ENCODE measurements at places on chromosomes 5 and 9.

DNA sequence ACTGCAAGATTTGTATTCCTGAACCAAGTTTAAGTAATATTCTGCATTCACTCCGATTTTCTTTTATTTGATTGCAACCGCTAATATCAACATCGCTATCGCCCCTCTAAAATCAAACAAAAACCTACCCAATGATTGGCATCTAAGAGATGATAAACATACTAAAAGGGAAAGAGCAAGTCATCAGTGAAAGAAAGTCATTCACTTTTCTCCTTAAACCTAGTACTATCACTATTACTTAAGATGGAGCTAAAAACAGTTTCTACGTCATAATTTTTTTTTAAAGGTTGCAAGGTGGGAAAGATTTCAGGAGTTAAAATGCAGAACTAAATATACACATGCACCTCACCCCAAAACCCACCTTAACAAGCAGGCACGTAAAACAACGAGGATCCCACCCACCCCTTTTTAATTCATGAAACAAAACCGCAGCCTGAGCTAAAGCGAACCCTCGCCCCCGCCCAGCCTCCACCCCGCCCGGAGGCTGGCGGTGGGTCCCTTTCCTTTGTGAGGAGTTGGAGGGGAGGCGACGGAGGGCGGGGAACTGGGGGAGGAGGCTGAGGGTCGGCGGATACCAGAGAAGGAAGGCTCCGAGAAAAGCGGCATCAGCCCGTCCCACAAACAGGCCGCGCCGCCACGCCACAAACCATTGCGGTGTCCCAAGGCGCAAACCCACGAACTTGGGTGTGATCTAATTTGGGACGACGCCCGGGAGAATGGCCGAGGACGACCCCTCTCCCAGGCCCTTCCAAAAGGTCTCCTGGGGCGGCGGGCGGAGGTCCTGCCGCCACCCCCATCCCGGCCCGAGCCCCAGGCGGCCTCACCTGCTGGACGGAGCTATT lies 861 bp downstream of the UBQLN1 start:
- peak; percentile 28 for DNase-seq

DNA sequence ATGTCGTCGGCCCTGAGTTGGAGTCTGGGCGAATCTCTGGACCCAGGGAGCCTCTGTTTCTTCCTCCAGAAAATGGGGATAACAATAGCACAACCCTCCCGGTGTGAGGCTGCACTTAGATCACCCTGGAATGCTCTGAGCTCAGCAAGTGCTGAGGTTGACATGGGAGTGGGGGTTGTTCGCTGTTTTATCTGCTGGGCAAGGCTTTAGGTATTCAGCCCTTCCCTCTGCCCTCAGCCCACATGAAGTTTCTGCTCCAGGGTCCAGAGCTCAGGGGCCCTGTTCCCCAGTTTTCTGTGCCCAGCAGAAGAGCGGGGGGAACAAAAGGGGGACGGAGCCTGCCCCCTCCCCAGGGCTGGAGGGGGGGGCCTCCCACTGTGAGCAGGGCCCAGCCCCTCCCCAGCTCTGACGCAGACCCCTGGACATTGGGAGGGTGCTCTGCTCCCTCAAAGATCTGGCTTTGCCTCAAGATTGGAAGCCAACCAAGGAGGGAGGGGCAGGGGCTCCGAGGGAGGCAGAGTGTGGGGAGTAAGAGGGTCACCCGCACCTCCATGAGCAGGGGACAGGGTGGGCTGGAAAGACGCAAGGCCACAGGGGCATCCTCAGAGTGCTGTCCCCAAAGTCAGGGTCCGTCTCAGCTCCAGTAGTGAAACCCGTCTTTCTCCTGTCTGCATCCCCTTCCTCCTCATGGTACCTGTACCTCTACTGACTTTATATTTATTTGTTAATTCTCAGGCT lies 215.6 kb downstream of the C9orf50 start:
- DNase-seq: no peak

DNA sequence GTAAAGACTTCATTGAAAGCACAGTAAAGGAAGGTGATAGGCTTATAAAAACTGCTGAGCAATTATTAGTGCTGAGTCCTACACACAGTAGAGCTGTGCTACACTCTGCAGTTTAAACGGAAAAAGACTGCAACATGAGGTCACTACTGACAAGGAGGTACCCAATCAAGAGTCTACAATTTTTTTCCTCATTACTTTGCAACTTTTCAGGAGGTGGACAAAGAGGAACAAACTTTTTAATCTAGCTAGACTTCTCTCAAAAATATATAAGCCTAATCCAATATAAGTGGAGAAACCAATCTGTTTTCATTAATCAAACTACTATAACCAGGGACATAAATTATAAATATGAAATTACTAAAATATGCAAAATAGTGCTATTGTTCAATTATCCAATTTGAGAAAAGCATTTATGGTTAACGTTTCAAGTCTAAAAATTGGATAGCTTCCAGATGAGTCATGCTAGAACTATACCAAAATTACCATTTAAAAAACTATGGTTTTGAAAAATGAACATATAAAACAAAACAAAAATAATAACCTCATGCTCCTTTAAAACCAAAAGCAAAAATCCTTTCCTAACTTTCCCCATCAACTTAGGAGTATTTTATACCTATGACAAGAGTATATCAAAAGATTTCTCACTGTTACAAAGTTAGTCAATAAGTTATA lies 37.7 kb downstream of the FAM13B start:
- DNase-seq: no peak

DNA sequence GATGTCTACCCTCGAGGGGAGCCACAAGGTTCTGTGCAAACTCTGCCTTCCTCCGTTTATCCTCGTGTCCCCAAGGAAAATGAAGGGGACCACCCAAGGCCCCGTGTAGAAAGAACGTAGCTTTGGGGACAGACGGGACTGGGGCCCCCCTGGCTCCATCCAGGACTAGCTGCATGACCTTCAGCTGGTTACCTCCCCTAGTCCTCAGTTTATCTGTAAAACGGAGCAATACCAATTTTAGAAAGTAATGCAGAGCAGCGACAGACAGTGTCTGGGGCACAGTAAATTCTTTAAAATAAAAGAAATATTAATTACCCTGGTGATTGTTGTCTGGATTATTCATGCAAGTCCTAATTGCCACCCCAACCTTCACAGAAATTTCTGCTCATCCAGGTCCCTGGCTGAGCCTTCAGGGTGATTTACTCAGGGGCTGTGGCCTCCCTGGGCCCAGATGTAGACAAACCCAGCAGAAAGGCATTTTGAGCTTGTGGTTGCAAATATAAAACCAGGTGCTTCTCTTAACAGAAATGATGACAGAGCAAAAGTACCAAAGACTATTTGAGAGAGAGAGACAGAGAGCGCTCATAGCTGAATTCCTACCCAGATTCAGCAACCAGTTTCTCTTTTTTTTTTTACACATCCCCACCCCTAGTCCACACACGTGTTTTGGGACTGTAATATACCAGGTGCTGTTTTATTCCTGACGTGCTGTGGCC lies 155.1 kb upstream of the SMIM23 start:
- DNase-seq: no peak

DNA sequence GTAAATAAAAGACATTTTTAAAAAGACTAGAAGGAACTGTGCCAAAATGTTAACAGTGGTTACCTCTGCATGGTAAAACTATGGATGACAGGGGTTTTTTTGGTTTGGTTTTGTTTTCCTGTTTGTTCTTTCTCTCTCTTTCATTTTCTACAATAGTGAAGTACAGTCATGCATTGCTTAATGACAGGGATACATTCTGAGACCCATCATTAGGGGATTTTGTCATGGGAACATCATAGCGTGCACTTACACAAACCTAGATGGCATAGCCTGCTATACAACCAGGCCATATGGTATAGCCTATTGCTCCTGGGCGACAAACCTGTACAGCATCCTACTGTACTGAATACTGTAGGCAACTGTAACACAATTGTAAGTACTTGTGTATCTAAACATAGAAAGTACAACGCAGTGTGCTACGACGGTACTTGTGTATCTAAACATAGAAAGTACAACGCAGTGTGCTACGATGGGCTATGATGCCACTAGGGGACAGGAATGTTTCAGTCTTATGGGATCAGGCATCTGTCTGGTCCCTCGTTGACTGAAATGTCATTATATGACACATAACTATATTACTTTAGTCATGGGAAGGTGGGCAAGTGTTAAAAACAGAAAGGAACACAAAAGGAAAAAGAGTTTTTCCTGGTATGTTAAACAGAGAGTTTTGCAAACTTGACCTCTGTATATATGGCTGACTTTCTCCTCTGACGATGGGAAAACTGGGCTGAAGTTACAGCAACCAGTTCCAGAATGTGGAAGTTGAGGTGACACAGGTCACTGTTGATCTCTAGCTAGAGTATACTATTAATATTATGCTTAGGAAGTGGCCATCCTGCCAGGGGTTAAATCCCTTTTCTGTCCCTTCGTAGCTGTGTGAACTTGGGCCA lies 7.4 kb upstream of the ADAM19 start:
- no peak for DNase-seq

GRCh38 chr9:81455462-81456219 lies 233.7 kb downstream of the TLE1 start:
- DNase-seq: no peak

DNA sequence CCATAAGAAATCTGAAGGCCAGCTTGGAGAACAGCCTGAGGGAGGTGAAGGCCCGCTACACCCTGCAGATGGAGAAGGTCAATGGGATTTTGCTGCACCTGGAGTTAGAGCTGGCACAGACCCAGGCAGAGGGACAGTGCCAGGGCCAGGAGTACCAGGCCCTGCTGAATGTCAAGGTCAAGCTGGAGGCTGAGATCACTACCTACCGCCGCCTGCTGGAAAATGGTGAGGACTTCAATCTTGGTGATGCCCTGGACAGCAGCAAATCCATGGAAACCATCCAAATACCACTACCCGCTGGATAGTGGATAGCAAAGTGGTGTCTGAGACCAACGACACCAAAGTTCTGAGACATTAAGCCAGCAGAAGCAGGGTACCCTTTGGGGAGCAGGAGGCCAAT lies 100.5 kb upstream of the MAN2A1 start:
- DNase-seq: no peak

DNA sequence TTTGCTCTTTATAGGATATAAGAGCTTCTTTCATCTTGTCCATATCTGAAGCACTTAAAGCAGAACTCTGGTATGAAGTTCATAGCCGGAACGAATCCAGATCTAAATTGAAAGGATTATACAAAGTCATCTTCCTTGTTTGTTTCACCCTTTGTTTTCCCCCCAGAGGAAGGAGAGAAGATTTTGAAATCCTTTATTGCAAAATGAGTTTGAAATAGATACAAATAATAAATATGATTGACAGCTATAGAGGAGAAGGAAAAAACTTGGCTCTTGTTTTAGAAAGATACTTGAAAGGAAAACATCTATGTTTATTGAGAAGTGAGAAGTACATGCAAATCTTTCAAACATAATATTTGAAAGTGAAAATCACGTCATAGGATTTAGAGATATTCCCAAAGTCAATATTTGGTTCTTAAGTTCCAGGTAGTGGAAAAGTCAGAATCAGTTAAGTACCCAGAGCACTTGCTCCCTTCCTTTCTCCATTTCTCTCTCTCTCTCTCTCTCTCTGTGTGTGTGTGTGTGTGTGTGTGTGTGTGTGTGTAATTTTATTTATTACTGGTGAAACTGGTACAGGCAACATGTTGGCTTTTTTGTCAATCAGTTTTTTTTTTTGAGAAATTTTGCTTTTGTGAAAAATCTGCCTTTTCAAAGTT lies 27.2 kb downstream of the PAM start:
- no peak for DNase-seq

DNA sequence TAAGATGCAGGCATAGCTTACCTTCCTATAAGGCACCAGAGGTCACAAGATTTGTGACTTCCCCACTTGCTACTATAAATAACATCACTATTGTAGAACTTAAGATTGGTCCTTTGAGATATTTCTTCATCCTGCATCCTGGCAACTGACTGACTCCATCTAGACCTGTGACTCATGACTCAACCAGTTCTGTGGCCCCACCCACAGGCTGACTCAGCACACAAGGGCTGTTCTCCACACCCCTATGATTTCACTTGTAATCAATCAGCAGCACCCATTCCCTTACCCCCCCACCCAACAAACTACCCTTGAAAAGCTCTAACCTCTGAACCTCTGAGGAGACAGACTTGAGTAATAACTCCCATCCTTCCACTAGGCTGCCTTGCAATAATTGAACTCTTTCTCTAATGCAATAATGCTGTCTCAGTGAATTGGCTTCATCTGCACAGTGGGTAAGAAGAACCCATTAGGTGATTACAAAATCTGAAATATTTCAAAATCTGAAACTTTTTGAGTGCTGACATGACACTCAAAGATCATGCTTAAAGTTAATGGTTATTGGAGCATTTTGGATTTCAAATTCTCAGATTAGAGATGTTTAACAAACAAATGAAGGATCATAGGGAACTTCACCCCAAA lies 296.7 kb downstream of the ARL15 start:
- no peak for DNase-seq

DNA sequence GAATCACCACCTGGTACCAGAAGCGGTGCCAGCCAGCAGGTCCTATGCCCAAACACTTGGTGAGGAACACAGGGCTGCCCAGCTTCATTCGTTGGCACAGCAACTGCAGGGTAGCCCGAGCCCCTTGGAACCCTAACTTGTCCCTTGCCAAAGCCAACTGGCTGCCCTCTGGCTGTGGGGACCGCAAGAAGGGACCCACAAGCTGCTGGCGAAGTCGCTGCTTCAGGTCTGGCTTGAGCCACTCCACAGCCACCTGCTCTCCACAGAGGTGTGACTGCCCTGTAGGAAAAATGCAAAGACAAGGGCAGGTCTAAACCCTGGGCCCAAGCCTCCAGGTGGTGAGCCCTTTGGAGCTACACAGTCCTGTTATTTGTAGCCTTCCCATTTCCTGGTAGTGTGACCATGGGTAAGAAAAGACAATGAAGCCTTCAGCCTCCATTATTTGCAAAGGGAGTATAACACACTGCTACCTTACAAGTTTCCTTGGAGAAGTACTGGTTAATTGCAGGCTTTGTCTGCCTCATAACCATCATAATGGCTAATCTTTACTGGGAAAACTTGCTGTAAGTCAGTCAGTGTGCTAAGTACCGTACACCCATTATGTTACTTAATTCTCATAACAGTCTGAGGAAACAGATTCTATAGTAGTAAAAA lies 1.8 kb downstream of the DND1 start:
- no peak for DNase-seq

- DNase-seq: no peak
Observed at GRCh38 chr5:43616535-43616934, 13.6 kb downstream of the NNT start.

- no peak for DNase-seq
Observed at GRCh38 chr5:39521940-39522590, 97.3 kb upstream of the DAB2 start.

DNA sequence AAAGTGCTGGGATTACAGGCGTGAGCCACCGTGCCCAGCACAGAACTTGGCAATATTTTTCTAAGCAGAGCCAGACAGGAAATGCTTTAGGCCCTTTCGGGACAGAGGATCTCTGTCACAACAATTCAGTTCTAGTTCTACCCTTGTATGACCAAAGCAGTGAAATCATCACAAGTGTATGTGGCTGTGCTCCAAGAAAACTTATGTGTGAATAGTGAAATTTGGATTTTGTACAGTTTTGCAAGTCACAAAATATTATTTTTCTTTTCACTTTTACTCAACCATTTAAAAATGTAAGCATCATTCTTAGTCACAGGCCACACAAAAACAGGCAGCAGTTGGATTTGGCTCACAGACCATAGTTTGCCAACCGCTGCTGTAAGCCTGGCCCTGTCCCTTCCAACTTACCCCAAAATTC lies 20.4 kb upstream of the PRUNE2 start:
- no peak for DNase-seq
